Mesenchymal stem cell (in vitro differentiated cells and primary cell): ENCODE measurements at places on chromosomes 7 and 10.

- no peak for DNase-seq
Observed at GRCh38 chr7:66537876-66538275, 90.8 kb upstream of the KCTD7 start.

DNA sequence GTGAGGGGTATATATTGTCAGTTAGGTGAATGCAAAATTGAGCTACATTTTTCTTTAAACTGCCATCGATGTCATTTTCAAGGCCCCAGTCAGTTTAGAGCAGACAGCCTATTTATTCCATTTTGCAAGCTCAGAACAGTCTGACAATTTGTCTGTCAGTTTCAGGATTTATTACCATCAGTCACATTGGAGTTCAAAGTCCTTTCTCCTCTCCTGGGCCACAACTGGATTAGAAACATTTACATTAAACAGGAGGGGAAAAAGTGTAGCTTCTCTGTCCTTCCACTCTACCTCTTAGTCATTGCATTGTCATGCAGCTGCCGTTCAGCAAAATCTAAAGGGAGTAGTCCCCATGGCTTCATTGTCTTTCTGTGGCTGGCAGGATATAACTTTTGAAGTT, 3.5 kb upstream of the GHITM start:
- no peak for DNase-seq

- no peak for DNase-seq
Observed at GRCh38 chr10:48806342-48806741, 121.7 kb downstream of the WDFY4 start.

- DNase-seq: no peak
Observed at GRCh38 chr10:29266641-29267040, 22.2 kb upstream of the LYZL1 start.

GRCh38 chr10:23702977-23703414, 264.1 kb downstream of the OTUD1 start:
- peak; percentile 53 for DNase-seq
